Mammary epithelial cell (primary cell): ENCODE measurements at places on chromosomes 1 and 21. TPM values are rescaled to one million over a fixed set of nuclear protein-coding genes. Genes with fewer than 3 reads are reported as not detected.

The CA6 gene
- total RNA-seq = 0.67 TPM

DNA sequence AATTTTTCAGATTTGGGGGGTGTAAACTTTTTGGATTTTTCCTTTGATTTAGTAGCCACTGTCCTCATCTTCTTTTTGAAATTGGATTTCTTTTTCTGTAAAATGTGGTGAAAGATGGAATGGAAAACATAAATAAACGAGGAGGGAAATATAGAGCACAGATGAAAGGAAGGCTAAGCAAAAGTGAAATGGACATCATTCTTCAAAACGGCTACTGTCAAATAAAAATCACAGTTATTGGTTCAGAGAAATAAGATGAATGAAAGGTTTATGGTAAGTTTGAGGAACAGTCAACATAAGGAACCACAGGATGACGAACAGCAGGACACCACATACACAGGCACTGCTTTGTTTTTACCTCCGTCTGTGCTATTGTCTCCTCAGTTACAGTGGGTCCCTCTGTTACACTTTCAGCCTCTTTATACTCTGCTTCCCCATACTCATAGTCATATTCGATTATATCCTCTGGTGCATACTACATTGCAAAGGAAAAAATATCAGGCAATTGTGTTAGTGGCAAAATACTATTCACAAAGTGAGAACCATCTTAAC is 82.4 kb downstream of the COL11A1 start:
- DNase-seq = no peak

The OR2T29 gene
- total RNA-seq = not detected in 2 replicates

The CLCA4 gene
- 0.11 and 0.24 TPM in 2 replicates for total RNA-seq

DNA sequence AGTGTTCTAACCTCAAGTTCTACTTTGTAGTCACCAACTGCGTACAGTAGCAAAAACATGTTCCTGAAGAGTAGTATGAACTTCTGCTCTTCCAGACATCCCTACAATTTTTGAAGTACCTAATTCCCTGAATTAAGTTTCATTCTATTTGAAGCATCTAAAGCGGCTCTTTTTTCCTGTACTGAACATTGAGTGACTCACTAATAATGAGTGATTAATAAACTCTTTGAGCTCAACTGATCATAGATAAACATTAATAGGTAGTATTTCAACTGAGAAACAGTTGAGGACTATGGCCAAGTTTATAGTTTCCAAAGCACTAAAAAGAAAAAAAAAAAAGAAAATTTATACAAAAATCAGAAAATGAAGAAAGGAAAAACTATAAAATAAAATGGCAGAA is 683.1 kb downstream of the LTN1 start:
- no peak for DNase-seq

The NUP210L gene
- total RNA-seq = under 0.01 TPM

The DIO1 gene
- not detected for total RNA-seq

DNA sequence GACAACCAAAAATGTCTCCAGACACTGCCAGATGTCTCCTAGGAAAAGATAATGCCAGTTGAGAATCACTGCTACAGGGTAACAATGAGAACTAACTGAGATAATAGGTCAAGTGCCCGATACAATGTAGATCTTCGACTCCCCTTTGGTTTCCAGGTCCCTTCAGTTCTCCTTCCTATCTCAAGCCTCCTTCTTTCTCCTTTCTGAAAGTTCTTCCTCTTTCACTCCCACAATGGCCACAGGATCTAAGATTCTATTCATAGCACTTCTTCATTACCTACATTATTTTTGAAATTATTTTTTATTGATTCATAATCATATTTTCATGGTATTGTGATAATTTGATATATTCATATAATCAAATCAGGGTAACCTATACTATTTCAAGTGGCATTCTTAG is 6.3 kb downstream of the PFDN2 start:
- DNase-seq = no peak

The ZC3H12A gene
- 22.0 TPM for total RNA-seq

DNA sequence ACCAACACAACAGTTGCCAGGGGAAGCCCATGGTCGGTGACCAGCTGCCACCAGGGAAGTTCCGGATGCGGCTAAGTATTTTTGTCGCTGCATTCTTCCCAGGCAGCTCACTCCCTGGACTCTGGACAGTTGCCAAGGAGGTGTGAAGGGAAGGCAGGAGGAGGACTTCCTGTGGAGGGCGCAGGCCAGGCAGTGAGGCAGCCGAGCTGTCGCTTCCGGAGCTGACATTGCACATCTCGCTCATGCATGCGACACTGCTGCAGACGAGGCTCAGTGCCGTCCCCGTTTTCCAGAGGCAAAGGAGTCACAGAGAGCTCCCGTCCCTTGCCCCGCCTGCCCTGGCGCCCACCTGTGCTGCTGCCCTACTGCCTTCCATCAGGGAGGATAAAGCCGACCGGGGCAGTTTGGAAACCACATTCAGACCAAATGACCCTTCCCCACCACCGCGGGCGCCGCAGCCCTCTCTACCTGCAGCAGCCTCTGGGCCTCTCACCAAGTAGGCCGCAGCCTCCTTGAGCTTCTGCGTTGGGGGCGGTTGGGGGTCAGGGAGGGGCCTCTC is 81.4 kb downstream of the NENF start:
- peak; percentile 53 for DNase-seq

DNA sequence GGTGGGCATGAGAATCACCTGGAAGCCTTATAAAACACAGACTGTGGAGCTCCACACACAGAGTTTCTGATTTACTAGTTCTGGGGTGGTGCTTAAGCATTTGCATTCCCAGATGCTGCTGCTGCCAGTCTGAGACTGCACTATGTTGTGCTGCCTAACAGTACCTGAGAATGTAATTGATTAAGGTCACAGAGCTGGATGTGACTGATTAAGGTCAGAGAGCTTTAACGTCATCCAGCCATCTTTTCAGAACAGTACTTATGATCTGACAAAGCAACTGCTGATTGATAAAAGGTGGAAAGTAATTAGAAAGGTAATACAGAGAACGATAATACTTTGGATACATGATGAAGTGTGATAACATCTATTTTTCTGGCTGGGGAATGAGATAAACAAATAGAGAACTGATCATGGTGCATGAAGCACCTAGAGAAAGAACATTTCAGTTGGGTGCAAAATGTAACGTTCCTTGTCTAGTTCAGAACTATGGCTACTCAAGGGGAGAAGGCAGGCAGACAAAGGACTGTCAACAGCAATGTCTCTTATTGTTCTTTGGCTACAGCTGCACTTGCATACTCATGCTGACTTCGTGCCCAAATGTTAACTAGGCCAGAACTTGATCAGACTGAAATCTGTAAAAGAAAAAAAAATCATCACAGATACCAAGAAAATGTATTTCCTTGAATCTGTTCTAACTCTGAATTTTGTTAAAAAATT is 3.7 kb upstream of the UCK2 start:
- no peak for DNase-seq

The APCS gene
- not detected for total RNA-seq

DNA sequence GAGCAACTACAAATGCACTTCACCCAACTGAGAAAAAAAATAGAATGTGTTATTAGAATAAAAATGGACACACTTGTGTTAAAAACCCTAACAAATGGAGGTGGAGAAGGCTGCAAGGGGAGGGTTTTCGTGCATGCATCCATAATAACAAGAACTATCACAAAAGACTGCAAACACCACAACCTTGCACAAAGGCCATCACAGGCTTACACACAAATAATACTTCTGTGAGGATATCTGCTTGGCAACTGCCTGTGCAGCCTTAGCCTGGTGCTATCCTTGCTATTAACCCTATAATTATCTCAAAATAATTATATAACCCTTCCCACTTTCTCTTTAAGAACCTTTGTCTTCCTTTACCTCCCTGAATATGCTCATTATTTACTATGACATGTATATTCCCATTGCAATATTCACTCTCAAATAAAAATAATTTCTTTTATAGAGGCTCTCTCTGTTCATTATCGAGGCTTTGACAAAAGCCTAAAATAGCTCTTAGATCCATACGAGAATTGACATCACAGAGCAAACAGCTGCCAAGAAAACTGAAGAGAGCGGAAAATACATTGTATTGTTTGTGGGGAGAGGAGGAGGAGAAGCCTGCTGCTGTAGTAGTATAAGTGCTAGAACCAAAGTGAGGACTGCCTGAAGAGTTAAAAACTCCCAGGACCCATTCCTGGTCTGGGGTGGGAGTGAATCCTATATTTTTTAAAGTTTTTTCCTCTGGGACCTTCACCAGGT is 1768.7 kb downstream of the BRINP3 start:
- no peak for DNase-seq

The BGLAP gene
- not detected for total RNA-seq

DNA sequence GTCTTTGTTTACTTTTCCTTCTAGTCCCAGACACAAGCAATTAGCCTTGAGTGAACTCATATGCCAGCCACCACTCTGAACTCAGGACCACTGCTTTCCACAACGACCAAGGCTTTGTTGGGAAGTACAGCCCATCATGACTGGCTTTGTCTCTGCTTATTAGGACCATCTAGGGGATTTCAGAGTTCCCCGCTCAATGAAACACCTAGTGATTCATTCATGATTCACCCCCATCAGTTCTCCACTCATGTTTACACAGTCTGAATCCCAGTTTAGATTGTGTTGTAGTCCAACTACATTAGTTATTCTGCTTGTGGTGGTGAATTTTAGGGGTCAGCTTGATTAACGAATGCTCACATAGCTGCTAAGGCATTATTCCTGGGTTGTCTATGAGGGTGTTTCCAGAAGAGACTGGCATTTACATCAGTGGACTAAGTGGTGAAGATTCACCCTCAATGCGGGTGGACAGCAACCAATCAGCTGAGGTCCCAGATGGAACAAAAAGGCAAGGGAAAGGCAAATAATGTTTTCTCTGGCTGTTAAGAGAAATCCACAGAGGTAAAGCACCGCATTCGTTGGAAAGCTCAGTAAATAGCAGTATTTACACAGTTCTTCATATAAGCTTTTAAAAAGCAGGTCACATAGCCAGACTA is 122.7 kb downstream of the RGS21 start:
- DNase-seq = peak; percentile 84

GRCh38 chr1:244186372-244186771 is 135.3 kb downstream of the ZBTB18 start:
- DNase-seq = no peak

DNA sequence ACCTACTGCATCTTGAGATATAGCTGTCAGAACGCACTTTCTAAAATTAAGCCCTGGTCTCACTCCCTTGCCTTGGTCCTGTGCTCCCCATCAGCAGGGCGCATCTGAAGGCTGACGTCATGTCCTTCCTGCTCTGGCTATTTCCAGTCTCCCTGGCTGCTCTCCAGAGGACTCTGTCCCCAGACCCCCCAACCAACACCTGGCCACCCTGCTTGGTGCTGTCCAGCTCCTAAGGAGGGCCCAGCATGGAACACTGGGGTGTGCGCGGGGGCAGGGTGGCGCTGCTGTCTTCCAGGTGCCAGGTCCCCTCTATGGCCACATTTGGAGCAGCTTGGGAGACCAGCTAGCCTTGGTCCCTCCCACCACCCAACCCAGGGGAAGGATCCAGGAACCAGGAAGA is 8.3 kb downstream of the TNNT2 start:
- no peak for DNase-seq

DNA sequence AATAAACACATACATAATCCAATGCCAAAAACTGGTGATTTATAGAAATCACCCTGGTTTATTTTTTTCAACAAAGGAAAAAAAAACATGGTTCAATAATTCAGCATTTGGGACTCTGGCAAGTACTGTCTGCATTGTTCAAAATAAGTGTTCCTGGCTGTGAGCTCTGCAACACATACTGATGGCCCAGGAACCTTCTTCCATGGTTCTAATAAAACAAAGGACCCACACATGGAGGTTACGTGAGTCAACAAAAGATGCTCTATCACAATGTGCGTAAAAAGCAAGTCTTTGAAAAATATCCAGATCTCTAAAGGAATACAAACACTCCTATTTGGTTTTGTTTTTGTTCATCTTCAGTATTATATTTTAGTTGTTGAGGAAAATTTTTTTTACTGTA is 37.9 kb upstream of the C1orf198 start:
- DNase-seq = no peak
